ENCODE measurements at places on chromosomes 13 and 19. TPM values are rescaled to one million over a fixed set of nuclear protein-coding genes. Genes with fewer than 3 reads are reported as not detected.

ZNF615 gene
- 3.2 TPM for total RNA-seq

BCL3 gene
- total RNA-seq = 57.8 TPM

LENG9 gene
- 7.1 TPM for total RNA-seq

FFAR1 gene
- 0.07 TPM for total RNA-seq

GFY gene
- total RNA-seq = 0.16 TPM

ANO8 gene
- 2.7 TPM for total RNA-seq

CCDC70 gene
- total RNA-seq = not detected

SH2D3A gene
- 16.9 TPM for total RNA-seq

DPF1 gene
- total RNA-seq = 5.0 TPM

INSL3 gene
- total RNA-seq = 0.52 TPM

PRR22 gene
- total RNA-seq = 1.3 TPM
